COR-L47 (cell line): ENCODE measurements at places on chromosomes 7 and 10.

- DNase-seq: no peak
Measured at GRCh38 chr7:129427526-129428045, 6.6 kb upstream of the STRIP2 start.

DNA sequence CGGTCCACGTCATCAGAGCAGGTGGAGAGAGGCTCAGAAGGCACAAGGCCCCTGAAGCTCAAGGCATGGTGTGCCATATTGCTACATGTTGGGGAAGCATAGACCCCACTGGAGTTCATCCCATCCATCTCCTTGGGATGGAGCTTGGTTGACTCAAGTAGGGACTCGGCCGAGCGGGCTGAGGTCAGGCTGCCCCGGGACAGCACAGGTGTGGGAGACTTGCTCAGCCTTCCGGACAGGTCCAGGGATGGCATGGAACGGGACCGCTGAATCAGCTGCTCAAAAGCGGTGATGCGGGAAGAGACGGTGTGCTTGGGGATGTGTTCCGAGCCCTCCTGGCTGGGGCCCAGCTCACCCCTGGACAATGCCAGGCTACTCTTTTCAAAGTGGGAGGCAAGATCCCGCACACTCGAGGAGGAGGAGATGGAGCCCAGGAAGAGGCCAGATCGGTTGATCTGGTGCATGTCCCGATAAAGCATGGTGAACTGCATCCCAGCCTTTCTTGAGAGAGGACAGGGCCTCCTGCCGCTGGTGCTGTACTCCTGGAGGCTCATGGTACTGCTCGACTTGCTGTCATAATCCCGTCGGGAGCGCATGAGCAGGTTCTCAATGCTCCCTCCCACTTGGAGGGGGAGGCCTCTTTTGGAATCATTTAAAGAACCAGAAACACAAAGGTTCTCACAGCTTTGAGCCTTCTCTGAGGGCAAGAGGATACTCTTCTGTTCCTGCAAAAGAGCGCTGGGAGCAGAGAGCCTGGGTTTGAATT is 65.6 kb upstream of the PDLIM1 start:
- no peak for DNase-seq

DNA sequence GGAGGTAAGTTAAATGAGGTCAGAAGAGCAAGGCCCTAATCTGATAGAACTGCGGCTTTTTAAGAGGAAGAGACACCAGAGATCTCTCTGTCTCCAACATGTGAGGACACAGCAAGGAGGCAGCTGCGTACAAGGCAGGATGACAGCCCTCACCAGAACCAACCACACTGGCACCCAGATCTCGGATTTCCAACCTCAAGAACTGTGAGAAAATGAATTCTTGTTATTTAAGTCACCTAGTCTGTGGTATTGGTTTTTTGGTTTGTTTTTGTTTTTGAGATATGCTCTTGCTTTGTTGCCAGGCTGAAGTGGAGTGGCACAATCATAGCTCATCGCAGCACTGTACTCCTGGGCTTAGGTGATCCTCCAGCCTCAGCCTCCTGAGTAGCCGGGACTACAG is 127.2 kb downstream of the DLG5 start:
- DNase-seq: no peak

- no peak for DNase-seq
Measured at GRCh38 chr7:96697822-96698221, 11.8 kb downstream of the SEM1 start.

GRCh38 chr10:19451356-19451755 is 364.9 kb upstream of the PLXDC2 start:
- DNase-seq: no peak

GRCh38 chr7:42176724-42177101 is 60.3 kb downstream of the GLI3 start:
- no peak for DNase-seq

DNA sequence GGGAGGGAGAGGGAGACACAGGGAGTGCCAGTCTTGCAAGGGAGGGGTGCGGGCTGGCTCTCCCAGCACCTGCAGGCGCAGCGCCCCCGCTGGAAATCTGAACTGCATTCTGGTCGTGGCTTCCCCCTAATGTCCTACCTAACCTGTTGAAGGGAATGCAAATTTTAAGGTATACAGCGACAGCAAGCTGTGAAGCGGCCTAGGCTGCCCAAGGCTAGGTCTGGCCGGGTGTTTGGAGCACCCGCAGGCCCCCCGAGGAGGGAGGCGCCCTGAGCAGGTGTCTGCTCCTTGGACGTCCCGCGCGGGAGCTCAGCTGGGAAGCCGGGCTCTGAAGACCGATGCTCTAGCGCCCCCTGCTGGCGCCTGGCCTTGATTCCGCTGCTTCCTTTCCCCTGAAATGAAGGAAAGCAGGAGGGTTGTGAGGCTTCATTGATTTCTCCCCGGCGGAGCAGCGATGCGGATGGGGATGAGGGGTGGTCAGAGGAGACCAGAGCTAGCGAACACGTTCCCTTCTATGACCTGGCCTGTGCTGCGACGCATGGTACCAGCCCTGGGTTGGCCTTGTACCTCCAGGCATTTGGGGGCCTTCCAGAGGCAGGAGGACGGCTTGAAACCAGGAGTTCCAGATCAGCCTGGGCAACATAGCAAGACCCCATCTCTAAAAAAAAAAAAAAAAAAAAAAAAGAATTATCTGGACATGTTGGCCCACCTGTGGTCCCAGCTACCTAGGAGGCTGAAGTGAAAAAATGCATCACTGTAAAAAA is 601.3 kb downstream of the GALNT17 start:
- peak; percentile 35 for DNase-seq

DNA sequence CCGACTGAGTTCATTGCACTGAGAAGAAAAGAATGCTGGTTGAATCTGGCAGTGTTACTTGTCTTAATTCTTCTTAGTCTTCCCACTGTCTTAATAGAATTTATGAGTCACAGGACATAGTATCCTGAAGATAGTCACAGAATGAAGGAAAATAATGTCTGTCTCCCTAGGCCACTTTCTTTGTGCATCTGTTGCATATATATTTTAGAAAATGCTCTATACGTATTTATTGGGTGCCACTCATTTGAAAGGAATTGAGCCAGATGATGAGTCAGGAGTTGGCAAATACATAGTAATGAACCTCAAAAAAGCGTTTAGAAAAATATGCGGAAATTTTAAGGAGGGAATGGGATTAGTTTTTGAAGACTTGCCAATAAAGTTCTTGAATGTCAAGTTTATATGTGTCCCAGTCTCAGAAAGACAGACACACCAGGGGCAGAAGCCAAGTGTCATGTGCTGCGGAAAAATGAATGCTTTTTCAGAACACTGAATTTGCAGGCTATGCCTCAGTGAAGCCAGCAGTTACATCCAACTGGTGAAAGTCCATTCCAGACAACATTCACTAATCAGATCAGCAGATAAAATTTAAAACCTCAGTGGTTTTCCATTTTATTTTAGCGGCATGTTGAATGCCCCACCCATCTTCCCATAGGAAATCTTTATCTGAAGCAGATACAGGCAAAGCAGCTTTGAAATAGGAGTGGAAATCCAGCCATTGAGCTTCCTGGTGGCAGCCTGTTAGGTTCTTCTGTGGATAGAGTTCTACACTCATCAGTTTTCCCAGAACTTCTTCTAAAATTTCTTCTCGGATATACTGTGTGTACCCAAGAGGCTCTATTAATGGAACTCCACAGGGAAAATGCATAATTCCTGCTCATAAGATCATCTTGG is 308.4 kb downstream of the BICC1 start:
- DNase-seq: no peak

DNA sequence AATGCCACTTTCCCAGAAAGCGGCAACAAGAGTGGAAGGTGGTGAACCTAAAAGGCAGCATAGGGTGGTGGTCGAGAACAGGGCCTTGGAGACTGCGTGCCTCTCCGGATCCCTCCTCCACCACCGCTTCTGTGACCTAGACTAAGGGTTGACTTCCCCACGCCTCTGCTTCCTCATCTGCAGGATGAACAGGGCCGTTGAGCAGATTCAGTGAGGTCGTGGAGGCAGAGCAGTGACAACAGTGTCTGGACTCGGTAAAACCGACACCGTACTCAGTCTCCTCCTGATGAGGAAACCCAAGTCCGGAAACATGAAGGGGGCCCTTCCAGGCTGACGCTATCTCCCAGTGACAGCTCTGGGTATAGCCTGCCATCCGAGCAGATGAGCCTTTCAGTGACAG is 162.6 kb downstream of the CELF2 start:
- no peak for DNase-seq

DNA sequence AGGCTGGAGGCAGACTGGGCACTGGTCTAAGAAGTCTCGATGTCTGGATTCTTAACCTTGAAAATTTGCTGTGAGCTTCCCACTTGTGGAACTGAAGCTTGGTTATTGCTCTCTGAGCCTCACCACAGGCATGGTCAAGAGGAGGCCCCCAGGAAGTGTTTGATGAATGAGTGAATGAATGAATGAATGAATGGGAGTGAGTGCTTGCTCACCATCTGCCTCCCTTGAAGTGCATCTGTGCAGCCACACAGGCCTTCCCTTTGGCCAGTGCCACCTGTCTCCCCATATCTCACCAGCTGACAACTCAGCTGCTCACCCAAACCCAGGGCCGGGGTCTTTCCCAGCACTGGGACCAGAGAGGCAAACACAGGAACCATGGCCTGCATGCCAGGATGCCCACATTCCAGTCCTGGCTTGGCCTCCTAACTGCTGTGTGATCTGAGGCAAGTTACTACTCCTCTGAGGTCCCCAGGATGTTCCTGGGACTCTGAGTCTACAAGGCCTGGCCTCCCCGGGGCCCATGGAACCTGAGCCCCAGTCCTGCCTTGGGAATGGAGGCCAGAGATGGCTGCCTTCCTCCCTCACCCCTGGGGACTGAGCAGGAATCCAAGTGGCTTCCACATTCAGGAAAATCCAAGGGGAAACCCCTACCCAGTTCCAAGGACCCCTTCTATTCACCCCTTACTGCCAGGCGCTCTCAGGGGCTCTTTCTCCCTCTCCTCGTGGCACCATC is 51.4 kb upstream of the SLC29A3 start:
- DNase-seq: no peak

DNA sequence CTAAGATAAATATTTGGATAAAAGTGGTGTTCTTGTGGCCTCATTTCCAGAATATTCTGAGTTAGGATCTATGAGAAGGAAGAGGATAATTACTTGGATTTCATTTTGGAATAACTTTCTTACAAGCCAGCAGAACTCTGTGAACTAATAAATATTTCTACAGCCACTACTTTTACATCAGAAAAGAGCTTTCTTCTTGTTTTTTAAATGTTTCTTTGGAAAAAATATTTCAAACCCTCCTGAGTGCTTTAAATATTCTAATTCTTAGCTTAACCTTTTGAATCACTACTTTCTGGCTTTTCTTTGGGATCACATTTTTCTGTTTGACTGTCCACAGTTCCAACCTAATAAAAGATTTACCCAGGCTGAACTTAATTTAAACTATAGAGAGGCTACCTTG is 279.2 kb upstream of the PHYHIPL start:
- no peak for DNase-seq

DNA sequence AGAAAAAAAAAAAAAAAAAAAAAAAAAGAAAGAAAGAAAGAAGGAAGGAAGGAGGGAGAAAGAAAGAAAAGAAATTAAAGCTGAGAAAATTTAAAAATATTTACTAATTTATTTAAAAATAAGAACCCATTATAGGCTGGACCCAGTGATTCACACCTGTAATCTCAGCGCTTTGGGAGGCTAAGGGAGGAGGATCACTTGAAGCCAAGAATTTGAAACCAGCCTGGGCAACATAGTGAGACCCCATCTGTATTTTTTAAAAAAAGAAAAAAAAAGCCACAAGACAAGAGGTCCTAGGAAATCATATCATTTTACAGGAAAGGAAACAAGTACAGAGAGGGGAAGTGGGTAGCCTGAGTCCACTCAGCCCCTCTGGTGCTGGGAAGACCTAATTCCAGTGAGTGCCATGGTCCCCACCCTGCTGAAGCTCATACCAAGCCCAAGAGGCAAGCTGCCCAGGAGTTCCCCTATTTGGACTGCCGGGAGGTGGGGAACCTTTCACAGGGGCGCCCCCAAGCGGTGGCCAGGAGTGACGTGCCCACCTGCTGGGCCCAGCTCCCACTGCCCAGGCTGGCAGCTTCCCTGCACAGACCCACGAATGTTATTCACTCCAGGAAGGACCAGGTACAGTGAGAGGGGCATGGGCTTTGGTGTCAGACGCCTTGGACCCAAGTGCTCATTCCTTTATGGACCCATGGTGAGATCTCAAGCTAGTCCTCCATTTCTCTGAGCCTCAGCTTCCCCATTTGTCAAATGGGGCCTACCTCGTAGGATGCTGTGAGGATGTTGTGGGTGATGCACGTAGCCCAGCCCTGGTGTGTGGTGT is 133.6 kb downstream of the ZMIZ1 start:
- DNase-seq: no peak

DNA sequence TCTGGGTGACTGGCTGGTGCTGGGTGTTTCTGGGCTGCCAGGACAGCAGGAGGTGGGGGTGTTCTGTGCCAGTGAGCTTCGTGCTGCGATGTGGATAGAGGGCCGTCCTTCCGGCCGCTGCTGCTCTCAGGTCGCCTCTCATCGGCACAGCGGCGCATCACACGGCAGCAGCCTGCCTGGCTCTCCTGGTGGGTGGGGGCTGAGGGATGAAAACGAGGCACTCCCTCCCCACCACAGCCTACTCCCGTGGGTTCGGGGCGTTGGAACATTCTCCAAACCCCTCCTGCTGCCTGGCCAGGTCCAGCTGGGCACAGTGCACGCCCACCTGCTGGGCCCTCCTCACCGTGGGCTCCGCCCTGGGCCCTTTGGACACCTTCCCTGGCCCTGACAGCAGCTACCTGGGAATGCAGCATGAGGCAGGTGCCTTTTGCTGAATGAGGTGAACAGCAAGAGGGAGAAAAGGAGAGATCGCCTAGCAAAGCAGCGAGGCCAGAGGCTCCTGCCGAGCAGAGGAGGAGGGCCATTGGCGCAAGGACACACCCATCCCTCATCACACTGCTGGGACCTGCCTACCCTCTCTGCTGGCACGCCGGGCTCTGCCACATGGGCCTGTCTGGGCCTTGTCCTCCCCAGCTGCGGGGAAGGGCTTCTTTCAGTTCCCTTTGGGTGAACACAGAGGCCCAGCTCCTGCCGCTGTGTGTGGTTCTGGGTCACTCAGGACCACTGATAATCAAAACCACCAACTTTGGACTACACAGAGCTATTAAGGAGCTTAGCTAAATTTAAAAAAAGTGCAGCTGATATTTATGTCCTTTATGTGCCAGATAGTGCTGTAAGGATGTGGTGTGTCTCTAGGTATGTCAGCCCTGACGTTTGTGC is 33.4 kb downstream of the INPP5A start:
- no peak for DNase-seq

- peak; percentile 5 for DNase-seq
Measured at GRCh38 chr7:40717242-40717641, 582.4 kb downstream of the SUGCT start.

DNA sequence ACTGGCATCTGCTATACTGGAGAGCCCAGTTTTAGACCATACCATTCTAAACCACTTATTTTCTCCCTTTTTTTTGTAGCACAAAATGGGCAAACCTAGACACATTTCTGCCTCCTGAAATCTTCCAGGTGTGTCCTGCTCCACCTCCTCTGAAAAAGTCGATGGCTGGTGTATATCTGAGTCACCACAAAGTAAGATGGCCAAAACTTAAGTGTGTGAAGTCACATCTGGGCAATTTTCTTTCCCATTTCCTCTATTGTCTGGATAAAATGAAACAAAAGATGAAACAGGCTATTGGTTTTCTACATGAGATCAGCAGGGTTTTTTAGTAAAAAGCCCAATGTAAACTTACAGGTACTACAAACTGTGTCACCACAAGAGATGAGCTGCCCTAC is 65.5 kb downstream of the OSBPL3 start:
- no peak for DNase-seq

GRCh38 chr10:70650718-70651117 is 21.6 kb upstream of the ADAMTS14 start:
- no peak for DNase-seq
